ENCODE measurements at places on chromosomes 13 and 19.

- DNase-seq, result no peak
These were observed 51.3 kb downstream of the PTPRS start for GRCh38 chr19:5289060-5289990.

GRCh38 chr13:65872448-65872847, 1357.7 kb downstream of the PCDH9 start:
- no peak for DNase-seq

DNA sequence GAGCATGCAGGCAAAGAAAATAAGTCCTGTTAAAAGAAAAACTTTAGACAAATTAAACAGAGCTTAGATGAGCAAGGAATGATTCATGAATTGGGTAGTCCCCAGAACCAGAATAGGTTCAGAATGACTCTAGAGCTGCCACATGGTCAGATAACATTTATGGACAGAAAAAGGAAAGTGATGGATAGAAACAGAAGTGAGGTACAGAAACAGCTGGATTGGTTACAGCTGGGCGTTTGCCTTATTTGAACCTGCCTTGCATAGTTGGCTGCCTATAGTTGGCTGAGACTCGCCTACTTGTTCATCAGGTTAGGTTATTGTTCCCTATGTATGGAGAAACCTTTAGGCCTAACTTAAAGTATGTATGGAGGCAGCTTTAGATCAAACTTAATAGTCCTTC, 35.4 kb downstream of the WDFY2 start:
- no peak for DNase-seq

- DNase-seq, result no peak
These were observed 37.3 kb downstream of the CAPN12 start for GRCh38 chr19:38706792-38707511.

DNA sequence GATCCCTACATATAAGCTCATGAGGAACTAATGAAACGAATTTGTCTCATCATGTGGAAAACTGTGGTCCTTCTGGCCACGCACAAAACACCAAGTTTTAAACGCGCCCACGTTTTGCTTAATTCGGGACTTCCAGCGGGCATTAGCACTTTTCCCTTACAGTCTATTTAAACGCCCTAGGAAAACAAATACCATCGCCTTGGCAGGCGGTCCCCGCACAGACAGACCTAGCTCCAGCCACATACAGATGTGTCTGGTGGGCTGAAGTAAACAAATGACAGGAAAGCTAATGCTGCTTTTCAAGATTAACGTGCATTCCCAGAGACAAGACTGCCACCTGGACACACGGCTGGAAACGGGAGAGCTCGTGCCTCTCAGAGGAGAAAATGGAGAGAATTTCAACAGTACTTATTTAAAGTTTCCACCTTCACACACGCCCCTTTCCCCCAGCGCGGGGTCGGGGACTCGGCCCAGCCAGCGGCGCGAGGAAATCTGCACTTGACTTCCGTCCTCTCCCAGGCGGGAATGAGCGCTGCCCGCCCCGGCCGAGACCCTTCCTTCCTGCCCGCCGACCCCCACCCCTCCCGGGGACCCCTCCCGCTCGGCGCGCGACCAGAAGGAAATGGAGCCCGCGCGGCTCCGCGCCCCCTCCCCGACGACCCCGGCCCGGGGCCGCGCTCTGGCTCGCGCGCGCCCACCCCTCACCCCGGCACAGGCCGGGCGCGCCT, 931 bp downstream of the USP12 start:
- no peak for DNase-seq

GRCh38 chr13:41696163-41697003, 239.0 kb downstream of the RGCC start:
- DNase-seq, result no peak

DNA sequence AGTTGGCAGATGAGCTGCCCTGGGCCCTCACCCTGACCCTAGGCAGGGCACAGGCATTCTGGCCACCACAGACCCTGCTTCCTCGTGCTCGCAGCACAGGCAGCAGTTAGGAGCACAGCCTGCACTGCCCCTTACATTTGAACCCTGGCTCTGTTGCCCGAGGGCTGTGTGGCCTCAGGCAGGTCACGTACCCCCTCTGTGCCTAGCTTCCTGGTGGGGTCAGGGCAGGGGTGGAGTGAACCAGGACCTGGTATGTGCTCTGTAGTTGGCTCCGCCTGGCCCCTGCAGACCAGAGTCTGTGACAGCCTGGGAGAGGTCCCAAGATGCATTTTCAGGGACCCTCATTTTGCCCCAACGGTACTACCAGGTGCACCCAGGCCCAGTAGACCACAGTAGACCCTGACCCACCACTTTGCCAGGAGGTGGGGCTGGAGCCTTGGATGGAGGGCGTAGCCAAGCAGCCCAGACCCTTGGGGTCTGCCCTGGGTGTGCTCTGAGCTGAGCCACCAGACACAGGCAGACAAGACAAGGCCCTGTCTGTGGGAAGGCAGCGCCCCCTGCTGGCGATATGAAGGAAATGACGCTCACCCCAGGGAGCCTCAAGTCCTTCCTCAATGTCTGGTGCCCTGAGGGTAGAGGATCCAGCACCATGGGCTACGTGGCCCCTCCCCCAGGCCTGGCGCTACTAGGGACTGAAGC, 9.1 kb downstream of the LYL1 start:
- DNase-seq, result peak; percentile 83

DNA sequence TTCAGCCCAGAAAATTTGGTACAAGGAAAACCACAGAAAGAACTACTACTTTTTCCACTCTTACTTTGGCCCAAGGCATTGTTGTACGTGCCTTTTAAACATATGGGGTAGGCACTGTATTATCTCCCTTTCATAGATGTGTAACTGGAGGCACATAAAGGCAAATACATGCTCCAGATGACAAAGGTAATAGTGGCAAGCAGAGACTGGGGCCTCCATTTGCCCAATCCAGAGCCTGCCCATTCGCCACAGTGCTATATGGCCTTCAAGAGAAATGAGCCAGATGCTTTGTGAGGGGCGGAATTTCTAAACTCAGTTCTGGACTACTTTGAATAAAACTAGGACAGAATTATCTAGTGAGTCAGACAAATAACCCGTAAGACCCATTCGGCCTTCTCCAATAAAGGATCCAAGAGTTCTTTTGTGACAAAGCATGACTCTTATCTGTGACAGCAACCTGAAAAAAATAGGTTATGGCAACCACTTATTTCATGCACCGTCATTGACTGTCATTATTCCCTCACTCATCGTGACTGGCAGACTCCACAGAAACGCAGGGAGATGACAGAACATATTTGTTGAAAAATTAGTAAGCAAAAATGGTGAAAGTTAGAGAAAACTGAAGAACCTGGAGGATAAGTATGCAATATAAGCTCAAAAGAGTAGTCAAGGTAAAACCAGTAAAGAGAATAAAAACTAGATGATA, 712.0 kb upstream of the GPC6 start:
- no peak for DNase-seq

GRCh38 chr13:99279637-99280036, 21.5 kb upstream of the GPR18 start:
- no peak for DNase-seq

- DNase-seq, result peak; percentile 86
These were observed at the start of gene TSEN34 for GRCh38 chr19:54191011-54191810. Gene TSEN34 (plus strand): TSS chr19:54191308. CDS start chr19:54191365, 57 bp downstream.
